PC-3 (cell line): ENCODE measurements at places on chromosomes 12 and 14. TPM values are rescaled to one million over a fixed set of nuclear protein-coding genes. Genes with fewer than 3 reads are reported as not detected.

The EPS8 gene
- 37.8 and 47.4 TPM in 2 replicates for total RNA-seq

The B4GALNT1 gene
- total RNA-seq, result 39.0 and 42.3 TPM in 2 replicates

The HOXC9 gene
- 1.5 and 1.8 TPM in 2 replicates for total RNA-seq

The SLC25A47 gene
- total RNA-seq, result 0.07 TPM in 1 of 2 replicates, not detected in the other

The IL22 gene
- not detected in 2 replicates for total RNA-seq

The ISCA2 gene
- 30.1 and 32.3 TPM in 2 replicates for total RNA-seq

The NTS gene
- not detected in 2 replicates for total RNA-seq

The ABCB9 gene
- total RNA-seq, result 18.4 and 20.9 TPM in 2 replicates

The LALBA gene
- total RNA-seq, result not detected in 2 replicates
